Tibial nerve (tissue), 4 donors: ENCODE measurements at places on chromosomes 7 and 10.
A peak's percentile ranks its signal among the peaks of the same experiment; 100 is the strongest.

DNA sequence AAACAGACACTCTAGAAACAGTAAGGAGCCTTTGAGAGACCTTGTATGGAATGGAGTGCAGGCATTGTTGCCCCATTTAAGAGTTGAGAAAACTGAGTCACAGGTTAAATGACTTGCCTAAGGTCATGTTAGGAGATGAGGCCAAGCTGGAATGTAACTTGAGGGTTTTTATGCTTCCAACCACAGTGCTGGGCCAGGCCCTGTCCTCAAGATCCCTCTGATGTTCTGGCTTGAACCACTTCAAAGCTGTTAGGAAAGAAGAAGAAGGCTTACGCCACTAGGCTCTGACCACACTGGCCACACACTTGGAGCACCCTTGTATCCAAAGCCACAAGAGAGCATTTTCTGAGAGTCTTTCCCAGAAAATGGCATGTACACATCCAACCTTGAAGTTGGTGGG lies 42.7 kb downstream of the PLAU start:
- no peak for DNase-seq

- DNase-seq: no peak
Measured at GRCh38 chr7:125664625-125665024, 735.0 kb upstream of the POT1 start.

- no peak for DNase-seq
Measured at GRCh38 chr7:73448609-73449008, 15.0 kb downstream of the FZD9 start.

DNA sequence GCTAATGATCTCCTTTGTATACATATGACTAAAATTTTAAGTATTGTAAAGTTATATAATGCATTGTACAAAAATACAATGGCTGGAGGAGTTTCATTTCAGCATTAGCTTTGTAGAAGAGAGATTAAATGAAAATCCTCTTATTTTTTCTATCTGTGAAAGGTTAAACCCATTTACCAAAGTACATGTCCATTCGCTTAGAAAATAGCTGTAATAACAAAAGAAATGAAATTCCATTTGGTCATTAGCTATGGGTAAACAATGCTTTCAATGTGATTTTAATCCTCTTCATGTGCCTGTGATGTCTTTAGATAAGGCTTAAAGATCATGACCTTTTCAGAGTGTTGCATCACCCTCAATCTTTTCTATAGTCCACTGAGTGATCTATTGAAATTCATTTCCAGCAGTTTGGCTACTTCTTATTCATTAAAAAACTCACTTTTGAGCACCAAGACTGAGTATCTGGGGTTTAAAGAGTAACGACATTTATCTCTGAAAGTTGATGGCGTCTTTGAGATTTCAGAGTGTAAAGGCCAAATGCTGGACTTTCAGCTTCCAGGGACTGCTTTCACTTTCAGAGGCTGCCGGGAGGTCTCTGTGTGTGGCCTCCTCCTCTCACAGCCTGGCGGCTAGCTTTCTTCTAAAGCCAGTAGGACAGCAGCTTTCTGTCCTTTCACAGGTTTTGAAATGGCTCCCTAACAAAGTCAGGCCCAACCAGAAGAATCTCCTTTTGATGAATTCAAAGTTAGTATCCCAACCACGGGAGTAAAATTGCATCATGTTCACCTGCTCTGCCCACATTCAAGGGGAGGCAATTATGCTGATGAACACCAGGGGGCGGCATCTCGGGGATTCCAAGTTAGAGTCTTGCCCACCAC lies 701.4 kb upstream of the COBL start:
- no peak for DNase-seq

- DNase-seq: no peak
Measured at GRCh38 chr7:2435146-2435545, 31.7 kb downstream of the CHST12 start.

- peak; percentile 17 for DNase-seq
Measured at GRCh38 chr7:29189743-29190201, 4.8 kb upstream of the CHN2 start.
